ENCODE measurements at places on chromosomes 4 and X. TPM values are rescaled to one million over a fixed set of nuclear protein-coding genes. Genes with fewer than 3 reads are reported as not detected.

XK gene
- total RNA-seq: 1.7 TPM

DNA sequence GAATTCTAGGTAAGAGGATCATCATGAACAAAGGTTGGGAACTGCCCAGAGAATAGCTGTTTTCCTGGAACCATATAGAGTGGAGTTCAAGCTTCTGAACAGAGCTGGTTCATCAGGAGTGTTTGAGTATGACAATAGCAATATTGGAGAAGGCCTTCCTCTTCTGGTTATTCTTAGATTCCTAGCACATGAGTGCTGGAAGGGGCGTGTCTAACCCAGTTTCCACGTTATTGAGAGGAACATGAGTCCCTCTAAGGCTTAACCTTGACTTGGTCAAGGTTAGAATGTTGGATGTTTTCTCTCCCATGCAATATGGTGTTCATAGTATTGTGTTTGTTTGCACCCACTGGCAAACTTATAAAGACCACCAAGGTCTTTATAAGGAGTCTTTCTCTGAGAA lies 101.3 kb downstream of the TSPAN7 start:
- DNase-seq: no peak

DNA sequence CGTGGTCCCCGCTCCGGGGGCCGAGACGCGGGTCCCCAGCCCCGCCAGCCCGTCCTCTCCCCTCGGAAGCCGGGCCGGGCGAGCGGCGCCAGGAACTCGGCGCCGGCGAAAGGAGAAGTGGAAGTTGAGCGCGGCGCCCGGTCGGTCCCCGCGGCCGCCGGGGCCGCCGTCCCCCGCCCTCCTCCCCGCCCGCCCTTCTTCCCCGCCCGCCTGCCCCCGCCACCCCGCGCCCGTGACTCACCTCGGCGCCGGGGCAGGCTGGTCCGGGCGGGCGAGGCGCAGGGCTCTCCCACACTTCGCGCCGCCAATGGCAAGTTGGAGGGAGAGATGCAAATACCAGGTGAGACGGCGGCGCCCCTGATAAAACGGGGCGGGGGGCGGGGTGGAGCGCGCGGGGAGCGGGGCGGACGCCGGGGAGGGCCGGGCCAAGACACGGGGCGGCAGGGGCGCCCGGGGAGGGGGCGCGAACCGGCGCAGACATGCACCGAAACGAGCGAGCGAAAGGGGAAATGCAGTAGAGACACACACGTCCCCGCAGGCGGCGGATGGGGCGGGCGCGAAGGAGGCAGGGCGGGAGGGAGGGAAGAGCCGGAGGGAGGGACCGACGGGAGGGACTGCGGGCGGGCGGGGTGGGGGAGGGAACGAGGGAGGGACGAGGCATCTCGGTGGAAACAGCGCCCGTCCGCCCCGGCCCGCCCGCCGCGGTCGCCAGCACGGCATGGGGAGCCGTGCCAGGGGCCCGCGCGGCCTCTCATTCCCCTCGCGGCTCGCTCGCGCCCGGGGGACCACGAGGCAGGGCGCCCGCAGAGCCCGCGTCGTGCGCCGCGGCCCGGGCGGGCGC lies at the start of gene ELF4:
TSS of gene ELF4 (minus strand) at position 119 of the 841 bp plus-strand sequence. CDS start 29,167 bp downstream, outside the sequence.
- DNase-seq: no peak

GRCh38 chr4:143771269-143771668 lies 70.8 kb upstream of the FREM3 start:
- no peak for DNase-seq

- no peak for DNase-seq
These were observed 382.4 kb upstream of the GALNT7 start for GRCh38 chr4:172786039-172786792.
